ENCODE measurements at places on chromosomes 3 and 15. TPM values are rescaled to one million over a fixed set of nuclear protein-coding genes. Genes with fewer than 3 reads are reported as not detected.

GRCh38 chr3:24475925-24476324 lies 18.7 kb downstream of the THRB start:
- no peak for DNase-seq

DNA sequence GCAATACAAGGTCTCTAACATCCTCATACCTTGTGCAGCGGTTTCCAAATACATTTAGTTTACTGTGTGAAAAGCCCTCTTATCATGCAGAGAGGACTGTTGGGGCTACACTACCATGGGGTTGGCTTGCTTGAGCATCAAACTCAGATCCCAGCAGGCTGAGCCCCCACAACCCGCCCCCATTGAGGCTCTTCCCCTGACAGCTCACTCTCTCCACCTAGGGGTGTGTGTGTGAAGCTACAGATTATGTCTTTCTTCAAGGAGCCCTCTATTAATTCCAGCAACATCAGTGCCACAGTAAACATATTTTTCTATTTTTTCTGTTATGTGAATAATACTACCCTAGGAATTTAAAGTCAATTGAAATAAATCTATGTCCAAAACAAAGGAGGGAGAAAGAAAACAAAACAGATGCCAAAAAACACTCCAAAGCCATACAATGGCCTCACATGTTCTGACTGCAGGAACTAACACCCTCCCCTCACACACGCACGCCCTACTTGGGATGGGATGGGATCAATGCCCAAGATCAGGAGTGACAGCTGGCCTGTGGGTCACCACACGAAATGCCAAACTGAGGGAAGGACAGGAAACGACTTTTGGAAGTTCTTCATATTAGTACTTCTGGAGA lies 14.7 kb downstream of the TM4SF4 start:
- DNase-seq = no peak

DNA sequence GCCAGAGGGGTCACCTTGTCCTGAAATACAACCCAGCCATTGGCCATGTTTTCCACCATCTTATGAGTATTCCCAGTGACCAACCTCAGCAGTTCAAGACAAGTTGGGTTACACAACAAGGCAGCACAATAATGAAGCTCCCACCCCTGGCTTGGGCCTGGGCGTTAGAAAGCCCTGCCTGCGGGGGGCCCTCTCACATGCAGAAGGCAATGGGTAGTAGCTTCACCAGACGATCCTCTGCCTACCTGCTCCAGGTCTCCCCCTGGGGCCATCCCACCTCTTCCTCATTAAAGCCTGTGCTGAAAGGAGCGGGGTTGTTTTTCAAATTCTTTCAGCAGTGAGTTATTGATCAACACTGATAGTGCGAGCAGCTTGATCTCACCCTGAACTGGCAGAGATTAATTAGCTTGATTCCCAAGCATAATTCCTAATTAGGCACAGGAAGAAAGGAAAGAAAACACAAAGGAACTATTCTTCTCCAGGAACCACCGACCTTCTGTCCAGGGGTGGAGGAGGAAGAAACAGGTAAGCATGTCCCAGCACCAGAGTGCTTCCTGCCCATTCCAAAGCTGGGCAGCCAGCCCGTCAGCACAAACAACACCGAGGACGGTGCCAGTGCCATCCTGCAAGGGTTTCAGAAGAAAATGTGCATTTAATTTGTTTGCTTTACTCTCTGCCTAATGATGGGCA lies 79.7 kb upstream of the CGNL1 start:
- no peak for DNase-seq

GRCh38 chr15:59197454-59197853 lies 9.2 kb upstream of the LDHAL6B start:
- DNase-seq = no peak

The ZPLD1 gene
- not detected for total RNA-seq
